ENCODE measurements at places on chromosomes 12 and 14.

DNA sequence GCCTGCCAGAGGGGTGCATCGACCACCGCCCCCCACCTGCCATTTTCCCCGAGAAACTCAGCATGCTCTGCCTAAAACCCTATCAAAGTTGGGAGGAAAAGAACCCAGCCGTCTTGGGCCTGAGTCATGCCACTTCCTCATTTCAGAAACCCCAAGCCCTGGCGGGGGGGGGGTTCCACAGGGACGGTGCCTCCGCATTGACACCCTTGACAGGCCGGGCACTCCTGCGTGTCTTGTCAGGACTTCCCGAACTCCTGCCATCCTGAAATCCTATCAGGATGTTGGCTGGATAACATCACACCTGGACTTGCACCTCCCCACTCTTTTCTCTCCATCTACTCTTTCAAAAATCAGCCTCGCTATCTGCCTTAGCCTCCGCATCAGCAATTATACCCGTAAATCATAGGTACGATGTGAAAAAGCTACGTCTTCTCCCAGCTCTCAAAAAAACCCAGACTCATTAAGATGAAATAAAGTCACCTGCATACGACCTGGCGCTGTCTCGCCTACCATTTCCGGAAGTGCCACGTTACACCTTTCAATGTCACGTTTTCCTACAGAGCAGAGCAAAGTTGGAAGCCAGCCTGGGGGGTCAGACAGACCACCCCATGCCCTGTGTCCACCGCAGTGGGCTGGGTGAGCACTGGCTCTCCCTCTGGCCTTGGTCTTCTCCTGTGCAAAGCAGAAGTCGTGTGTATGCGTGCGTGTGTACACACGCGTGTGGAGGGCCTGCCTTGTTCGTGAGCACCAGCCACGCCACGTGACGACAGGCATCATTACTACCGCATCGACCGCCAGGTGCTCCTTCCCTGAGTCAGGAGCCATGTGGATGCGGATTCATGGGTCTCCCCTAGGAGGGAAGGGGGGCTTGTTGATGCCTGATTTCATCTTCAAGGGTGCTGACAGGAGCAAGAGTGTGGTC is 96.7 kb downstream of the RFLNA start:
- peak; percentile 82 for DNase-seq

DNA sequence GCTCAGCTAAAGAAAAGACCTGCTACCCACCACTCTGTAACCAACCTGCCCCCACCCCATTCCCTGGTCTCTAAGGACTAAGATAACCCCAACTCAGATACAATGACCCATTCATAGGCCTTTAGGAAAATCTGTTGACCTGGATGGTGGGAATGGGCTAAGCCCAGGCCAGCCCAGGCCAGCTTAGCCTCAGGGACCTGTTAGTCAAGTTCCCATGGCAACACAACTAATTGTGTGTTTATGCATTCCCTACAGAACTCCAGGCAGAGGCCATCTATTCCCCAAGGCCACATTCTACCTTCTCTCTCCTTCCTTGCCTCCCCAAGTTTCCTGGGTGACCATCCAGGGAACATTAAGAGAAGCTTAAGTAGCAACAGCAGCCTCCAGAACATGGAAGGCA is 16.1 kb upstream of the KRT8 start:
- peak; percentile 31 for DNase-seq

DNA sequence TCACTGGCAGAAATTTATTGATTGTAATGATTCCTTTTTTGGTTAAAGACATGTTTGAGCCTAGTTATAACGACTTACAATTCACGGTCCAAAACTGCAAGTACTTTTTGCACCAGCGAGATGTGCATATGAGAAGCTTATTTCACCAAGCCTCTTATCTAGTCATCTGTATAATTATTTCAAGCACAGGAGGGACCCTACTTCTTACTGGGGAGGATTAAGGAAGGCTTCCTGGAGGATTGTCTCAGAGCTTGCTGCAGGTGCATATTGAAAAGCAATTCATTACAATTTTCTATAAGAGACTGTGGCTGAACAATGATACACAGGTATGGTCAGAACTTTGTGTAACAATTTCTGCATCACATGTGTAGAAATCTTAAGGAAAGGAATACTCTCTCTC is 152.9 kb downstream of the CAND1 start:
- no peak for DNase-seq

DNA sequence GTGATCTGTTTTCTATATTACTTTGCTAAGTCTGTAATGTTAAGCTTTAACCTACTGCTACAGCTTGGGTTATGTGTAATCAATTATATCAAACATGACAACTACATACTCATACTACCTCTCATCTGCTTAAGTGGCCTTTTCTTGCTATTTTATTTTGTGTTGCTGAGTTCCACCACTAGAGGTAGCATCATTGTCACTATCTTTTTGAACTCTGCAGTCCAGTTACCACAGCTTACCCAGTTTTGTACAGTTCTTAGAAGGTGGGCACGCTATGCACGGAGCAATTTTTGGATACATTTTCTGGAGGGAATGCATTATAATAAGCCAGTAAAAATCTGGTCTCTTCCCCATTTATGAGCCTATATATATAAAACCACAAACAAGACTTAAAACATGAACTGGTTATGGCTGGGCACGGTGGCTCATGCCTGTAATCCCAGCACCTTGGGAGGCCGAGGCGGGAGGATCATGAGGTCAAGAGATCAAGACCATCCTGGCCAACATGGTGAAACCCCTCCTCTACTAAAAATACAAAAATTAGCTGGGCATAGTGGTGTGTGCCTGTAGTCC is 48.5 kb downstream of the SAV1 start:
- DNase-seq = peak; percentile 68

DNA sequence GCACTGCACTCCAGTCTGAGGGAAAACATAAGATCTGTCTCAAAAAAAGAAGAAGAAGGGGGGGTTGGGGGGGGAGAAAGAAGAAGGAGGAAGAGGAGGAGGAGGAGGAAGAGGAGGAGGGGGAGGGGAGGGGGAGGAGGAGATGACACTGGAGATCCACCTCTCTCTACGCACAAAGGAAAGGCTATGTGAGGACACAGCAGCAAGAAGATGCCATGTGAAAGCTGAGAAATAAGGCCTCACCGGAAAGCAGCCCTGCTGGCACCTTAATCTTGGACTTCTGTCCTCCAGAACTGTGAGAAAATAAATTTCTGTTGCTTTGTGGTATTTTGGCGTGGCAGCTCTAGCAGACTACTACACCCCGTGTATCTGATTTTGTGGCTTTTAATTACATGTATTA is 477.9 kb downstream of the MED13L start:
- no peak for DNase-seq

DNA sequence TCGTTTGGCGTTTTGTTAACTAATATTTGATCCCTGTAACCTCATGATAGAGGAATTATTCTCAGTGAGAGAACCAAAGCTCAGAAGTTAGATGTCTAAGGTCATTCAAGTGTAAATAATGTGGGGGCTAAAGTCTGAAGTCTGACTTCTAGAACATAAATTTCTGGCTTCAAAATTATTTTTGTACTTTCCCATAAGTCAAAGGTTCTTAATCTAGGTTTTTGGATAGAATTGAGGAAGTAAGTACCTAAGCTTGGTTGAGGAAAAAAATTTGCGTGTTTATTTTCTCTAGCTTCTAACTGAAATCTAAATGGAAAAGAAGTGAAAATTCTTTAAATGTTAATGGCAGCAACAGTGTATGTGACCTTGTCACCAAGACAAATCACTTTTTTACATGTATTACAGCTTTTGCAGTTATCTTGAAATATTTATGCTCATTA is 2.3 kb downstream of the LARP4 start:
- no peak for DNase-seq

DNA sequence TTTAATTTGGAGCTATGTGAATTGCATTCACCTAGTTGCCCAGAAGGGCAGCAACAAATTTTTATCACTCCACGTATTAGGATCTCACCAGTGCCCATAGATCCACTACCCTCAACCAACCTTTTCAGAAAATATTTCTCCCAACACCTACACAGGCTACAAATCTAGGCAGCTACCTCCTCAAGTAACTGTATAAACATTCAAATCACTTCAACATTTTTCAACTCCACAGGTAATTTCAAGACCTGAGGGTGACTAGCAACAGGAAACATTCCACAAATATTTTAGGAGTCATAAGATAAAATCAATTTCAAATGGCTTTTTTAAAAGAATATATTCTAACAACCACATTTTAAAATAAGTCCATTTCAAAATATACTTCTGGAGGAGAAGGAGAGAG is 12.9 kb downstream of the PHLDA1 start:
- no peak for DNase-seq

GRCh38 chr12:132633398-132633797 is 14.8 kb downstream of the P2RX2 start:
- no peak for DNase-seq

- no peak for DNase-seq
These were observed 149.7 kb downstream of the TTC7B start for GRCh38 chr14:90666571-90666970.

GRCh38 chr14:105854600-105855245 is 328.3 kb downstream of the TMEM121 start:
- DNase-seq = no peak

DNA sequence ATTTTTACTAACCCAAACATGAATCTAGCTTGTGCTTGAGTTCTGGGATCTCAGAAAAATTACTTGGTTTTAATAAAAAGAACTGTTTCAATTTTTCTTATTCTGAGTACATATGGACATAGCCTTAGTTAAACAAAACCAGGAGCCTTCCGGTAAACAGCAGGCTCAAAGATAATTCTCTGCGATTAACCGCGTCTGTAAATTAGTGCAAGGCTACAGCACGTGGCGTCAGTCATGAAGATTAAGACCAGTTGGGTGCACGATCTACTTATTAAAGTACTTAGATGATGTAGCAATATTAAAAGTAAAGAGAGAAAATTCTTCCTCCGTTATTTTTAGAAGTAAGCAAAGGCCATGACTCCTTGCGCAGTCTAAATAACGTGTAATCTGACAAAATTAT is 700 bp downstream of the KCNJ8 start:
- DNase-seq = peak; percentile 10

DNA sequence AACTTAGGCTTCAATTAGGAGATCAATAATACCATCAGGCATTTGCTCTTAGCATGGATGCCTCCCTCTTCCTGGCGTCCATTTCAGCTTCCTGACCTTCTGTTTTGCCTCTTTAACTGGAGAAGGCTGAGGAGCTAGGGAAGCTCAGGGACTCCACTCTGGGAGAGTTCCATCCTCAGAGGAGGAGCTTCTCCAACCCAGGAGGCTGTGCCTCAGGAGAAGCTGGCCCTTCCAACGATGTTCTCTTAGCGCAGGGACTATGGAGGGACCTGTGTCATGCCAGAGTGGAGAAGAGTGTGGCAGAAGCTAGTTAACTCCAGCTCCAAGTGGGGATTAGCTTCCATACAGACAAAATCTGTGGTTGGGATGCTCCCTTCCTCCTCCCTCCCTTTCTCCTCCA is 58.0 kb downstream of the KCNA5 start:
- DNase-seq = no peak

GRCh38 chr12:42201063-42201462 is 37.0 kb downstream of the YAF2 start:
- DNase-seq = no peak

DNA sequence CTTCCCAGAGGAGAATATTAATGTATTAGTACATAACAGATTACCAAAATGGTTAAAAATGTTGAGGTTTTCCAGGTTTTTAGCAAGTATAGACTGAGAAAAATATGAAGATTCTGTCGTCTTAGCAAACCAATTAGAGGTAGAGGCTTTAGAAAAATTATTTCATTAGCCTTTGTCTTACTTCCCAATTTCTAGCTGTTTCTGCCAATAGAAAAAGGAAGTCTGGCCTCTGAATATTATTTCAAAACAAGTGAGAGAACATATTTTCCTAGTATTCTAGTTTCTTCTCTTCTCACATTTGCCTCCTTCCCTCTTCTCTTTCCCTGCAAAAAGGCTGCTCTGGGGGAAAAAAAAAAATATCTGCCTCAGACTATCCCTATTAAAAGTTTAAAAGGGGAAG is 16.4 kb downstream of the IPO8 start:
- DNase-seq = no peak

GRCh38 chr14:59055439-59056045 is 132.9 kb upstream of the DAAM1 start:
- DNase-seq = peak; percentile 64

GRCh38 chr14:100578552-100578951 is 8.7 kb downstream of the BEGAIN start:
- peak; percentile 68 for DNase-seq

DNA sequence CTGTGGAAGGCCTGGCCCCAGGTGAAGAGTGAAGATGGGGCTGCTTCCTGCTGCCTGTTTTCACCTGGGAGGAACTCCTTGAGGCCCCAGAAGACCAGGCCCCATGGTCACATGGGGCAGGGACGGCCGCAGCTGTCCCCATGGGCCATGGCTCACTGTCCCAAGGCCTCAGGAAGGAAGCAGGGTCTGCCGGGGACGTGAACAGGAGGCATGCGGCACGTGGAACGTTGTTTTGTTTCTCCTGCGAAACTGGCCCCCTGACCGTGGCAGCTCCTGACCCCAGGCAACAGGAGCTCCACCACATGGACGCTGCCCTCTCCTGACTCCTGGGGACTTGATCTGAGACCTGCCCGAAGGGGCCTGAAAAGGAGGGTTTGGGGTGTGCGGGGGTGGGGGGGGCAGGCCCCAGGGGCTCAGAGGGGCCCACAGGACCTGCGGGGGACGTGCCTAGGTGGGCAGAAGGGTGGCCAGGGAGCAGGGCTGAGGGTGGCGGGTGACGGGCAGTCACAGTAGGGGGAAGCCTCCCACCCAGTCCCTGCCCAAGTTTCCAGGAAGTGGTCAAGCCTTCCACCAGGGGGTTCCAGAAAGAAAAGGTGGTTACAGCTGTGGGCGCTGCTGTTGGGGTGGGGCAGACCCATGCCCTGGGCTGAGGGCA is 41.4 kb downstream of the LRCOL1 start:
- DNase-seq = no peak

DNA sequence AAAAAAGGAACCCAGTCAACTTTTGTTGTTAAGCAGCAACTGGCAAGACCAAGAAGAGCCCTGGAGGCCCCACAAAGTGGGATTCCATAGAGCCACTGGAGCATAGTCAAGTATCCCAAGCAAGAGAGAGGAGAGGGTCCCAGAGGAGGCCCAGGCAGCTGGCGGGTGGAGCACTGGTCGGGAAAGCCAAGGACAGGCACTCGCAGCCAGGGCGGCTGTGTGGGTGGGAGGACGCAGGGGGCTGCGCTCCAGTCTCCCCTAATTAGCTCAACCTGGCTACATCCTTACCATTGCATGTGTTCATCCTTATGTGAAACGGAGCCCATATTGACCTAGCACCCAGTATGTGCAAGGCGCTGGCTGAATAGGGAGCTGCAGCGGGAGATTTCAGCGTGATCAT is 18.3 kb upstream of the ZFP36L1 start:
- no peak for DNase-seq

DNA sequence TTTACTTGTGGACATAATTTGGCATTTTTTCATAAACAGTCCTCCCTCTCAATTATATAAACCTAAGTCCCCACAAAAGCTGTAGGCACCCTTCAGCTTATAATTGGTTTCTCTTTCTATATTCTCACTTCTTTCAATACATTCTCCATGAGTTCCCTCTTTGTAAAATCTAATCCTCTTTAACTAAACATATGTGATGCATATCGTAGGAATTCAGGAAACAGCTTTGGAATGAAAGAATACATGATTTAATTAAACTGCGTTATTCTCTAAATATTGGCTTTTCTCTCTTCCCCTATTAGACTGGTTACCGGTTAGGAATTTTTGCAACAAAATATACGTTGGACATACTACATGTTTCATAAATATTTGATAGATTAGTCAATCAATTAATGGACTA is 1122.6 kb downstream of the FLRT2 start:
- DNase-seq = peak; percentile 28

- no peak for DNase-seq
These were observed 6.2 kb downstream of the SHMT2 start for GRCh38 chr12:57235728-57236131.

- peak; percentile 38 for DNase-seq
These were observed 47.2 kb downstream of the ALDH1L2 start for GRCh38 chr12:105036937-105037649.

- DNase-seq = peak; percentile 48
These were observed 781 bp downstream of the NPAS3 start for GRCh38 chr14:32939254-32940065.
